ENCODE measurements at places on chromosomes 2 and 18.
A peak's percentile ranks its signal among the peaks of the same experiment; 100 is the strongest.

DNA sequence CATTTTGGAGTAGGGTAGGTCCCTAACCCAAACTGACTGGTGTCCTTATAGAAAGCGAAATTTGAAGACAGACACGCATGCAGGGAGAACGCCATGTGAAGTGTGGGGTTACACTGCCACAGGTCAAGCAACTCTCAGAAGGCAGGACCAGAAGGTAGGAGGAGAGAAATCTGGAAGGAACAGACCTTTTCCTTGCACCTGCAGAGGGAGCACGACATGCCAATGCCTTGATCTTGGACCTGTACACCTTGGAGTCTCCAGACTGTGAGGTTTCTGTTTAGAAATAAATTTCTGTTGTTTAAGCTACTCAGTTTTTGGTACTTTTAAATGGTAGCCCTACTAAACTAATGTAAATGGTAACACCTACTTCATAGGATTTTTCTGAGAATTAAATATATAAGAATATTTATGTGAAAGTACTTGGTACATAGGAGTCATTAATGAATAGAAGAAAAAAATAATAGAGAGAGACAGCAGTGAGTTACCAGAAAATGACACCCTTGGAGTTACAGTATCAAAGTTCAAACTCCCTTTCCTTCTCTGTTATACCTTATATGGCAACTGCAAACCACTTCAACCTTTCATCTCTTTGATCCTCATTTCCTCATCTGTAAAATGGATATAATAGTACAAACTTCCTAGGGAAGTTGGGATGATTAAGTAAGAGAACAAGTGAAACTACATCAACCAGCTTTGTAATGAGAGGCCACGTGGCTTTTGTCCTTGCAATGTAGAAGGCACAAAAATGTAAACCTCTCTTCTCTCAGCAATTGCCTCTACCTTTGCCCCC lies 184.9 kb upstream of the PARD3B start:
- no peak for DNase-seq

DNA sequence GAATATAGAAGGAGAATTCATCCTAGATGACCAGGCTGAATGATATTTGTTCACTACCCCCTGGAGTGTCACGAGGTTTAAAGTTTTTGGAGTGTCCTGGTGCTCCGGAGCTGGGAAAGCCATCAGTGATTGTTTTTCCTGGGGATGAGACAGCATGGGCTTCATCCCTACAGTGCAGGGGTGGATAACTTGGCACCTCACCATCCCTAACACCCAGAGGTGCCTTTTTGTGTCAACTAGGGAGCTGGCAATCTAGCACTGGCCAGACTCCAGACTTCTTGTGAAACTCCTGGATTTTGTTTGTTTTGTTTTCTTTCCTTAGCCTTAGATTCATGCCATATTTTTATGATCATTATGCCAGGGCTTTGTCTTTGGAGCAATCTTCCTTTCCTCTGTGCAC lies 164.8 kb downstream of the PRKCE start:
- no peak for DNase-seq

GRCh38 chr18:35912332-35912731 lies 60.1 kb upstream of the RMP24 start:
- no peak for DNase-seq

- no peak for DNase-seq
These were observed at the start of gene MYCN for GRCh38 chr2:15939854-15940660. Gene MYCN, plus strand, starts transcription at chr2:15940550. Its CDS starts 1,515 bp downstream, at chr2:15942065.

DNA sequence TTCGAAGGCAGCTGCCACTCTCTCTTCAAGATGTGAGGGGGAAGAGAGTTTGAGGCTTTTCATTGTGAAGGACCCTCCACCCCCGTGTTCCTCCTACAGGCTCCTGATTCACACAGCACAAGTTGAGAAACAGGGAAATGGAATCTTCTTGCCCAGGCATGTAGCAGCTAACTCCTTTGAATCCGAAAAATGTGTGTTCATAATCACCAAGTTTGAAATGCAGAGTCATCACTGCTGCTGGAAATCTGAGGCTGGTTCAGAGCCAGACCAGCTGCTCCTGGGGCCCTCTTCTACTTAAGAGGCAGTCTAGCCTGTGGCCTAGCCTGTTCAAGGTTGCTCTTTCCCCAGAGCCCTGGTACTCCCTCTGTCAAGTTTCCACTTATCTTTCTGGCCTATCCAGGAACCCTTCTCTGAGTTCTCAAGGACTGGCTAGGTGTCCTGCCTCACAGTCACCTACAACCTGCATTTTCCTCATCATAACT lies 166.4 kb downstream of the TMEM247 start:
- DNase-seq: no peak

DNA sequence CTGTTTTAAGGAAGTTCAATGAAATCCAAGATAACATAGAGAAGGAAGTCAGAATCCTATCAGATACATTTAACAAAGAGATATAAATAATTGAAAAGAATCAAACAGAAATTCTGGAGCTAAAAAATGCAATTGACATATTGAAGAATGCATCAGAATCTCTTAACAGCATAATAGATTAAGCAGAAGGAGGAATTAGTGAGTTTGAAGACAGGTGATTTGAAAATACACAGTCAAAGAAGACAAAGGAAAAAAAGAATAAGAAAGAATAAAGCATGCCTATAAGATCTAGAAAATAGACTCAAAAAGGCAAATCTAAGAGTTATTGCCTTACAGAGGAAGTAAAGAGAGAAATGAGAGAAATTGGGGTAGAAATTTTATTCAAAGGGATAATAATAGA lies 204.1 kb downstream of the SS18 start:
- DNase-seq: no peak

- DNase-seq: no peak
These were observed 1282.4 kb upstream of the PIK3C3 start for GRCh38 chr18:40672590-40672989.

DNA sequence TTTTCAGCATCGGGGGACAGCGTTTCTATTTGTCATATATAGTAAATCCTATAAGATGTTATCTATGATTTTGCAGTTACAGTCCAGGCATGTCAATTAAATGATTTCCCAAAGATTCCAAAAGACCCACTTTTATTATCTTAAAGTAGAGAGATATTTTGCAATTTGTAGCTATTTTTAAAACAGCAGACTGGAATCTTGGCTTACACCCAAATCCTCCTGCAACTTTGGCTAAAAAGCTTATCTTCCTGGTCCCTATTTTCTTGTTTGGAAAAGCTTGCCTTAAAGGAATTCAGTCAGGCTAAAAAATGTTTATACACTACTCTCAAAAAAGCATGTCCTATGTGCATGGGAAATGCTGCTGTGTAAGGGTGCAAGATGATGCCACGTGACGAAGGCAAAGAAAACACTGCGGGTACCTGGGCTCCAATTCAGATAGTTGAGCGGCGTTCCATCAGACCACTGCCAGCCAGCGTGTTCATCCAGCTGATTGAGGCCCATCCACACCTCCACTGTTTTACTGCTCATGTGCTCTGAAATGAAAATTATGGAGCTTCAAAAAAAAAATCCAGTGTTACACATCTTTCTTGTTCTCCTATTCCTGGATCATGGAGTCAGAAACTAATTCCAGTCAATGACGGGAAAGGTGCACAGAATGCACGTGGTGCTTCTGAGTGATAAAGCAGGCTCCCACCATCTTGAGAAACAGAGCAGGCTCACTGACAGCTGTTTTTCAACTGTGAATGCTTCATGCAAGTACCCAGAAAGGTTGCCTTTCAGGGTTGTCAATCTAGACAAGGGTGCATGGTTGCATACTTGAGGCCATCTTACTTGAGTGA lies 33.8 kb downstream of the PLA2R1 start:
- DNase-seq: no peak

- DNase-seq: no peak
These were observed 828.7 kb downstream of the SUCLG1 start for GRCh38 chr2:83630351-83630750.

- no peak for DNase-seq
These were observed 10.5 kb upstream of the BBS5 start for GRCh38 chr2:169468841-169469240.

- DNase-seq: no peak
These were observed 45.1 kb downstream of the ATIC start for GRCh38 chr2:215356948-215357461.

DNA sequence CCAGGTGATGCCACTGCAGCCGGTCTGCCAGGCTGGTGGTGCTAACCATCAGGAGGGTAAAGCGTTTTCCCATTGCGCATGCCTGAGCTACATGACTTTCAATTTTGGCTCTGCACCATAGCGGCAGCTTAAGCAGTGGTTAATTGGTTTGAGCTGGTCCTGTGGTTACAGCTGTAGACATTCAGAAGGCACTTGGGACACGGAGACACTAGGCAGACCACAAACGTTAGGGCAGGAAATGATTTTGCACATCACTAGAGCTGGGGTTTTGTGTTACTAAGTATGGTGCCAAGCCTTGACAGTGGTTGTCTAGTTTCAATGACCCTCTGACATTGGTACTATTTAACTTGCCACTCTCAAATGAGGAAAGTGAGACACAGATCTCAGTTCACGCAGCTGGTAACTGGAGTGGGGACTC lies 28.9 kb upstream of the CNOT11 start:
- peak; percentile 4 for DNase-seq

DNA sequence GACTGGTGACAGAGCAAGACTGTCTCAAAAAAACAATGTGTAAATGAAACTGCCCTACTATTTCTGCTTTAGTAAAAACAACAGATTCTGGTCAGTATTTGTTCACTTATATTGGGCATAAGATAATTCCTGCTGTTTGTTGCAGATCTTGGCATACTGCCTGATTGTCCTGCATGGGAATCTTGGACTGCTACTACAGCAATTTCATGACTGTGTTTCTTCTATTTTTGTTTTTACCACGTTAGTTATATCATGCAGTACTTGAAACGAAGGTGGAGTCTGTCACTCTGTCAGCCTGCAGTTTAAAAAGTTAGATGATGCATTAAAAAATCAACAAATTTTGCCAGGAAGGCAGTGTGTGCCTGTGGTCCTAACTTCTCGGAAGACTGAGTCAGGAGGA lies 14.2 kb upstream of the CLASP1 start:
- DNase-seq: no peak

DNA sequence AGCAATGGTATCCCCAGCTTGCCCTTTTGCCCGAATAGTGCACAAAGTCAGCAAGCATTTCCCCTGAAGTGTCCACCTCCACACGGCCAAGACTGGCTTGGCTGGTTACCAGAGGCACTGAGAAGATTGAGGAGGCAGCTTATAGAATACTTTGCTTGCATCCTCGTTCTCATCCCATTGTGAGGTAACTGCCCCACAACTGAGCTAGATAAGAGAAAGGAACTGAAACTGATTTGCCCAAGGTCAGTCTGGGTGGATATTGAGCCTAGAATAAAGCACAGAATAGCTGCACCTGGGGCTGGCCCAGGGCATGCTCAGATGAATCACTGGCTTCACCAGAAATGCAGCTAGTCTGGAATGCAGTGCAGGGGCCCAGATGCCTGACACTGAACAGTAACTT lies 32.7 kb upstream of the MAP4K3 start:
- DNase-seq: no peak

GRCh38 chr2:72090781-72091482 lies 56.7 kb downstream of the CYP26B1 start:
- no peak for DNase-seq

GRCh38 chr2:4354678-4355077 lies 651.3 kb downstream of the DCDC2C start:
- no peak for DNase-seq

GRCh38 chr2:64311948-64312621 lies 141.9 kb upstream of the LGALSL start:
- no peak for DNase-seq

- no peak for DNase-seq
These were observed 144.3 kb downstream of the GPD2 start for GRCh38 chr2:156580501-156580900.

GRCh38 chr2:219081701-219082331 lies 21.1 kb upstream of the IHH start:
- no peak for DNase-seq

GRCh38 chr2:69592511-69592910 lies 51.0 kb downstream of the AAK1 start:
- DNase-seq: no peak

DNA sequence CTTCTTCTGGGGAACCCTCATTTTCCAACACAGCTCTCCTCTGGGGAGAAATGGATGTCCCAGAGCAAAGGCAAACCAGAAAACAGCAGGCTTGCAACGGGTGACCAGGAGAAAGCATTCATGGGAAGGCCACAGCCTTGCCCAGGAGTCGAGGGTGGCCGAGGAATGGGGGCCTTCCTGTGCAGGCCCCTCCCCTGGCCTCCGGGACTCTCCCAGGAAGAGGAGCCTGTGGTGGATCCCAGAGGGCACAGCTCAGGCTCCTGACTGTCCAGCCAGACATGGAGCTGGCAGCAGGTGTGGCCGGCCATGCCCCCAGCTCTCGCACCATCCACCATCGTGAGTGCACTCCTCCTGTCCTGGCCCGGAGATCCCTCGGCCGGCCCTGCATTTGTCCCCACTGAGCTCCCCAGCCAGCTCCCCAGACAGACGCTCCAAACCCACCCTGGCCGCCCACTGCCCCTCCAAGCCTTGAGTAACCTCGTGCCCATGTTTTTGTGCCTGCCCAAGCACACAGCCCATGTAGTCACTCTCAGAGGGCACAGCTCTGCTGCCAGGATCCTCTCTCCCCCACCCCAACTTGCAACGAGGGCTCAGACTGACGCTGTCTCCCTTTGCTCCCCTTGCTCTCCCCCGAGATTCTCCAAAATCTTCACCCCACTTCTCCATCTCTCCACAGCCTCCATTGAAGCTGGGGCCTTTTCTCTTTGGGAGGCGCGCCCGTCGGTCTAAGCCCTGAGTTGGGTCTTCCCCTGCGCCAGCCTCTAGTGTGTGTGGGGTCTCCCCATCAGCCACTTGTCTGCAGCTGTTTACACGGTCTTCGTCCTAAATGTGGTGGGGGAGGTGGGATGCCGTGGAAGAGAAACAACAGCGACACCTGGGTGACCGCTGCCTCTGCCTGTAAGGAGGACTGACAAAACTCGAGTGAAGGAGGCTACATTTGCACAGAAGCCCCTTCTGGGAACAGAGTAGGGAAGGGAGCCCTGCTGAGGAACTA lies 9.8 kb downstream of the PRLH start:
- no peak for DNase-seq

- DNase-seq: no peak
These were observed 11.2 kb downstream of the TSN start for GRCh38 chr2:121766624-121767023.

DNA sequence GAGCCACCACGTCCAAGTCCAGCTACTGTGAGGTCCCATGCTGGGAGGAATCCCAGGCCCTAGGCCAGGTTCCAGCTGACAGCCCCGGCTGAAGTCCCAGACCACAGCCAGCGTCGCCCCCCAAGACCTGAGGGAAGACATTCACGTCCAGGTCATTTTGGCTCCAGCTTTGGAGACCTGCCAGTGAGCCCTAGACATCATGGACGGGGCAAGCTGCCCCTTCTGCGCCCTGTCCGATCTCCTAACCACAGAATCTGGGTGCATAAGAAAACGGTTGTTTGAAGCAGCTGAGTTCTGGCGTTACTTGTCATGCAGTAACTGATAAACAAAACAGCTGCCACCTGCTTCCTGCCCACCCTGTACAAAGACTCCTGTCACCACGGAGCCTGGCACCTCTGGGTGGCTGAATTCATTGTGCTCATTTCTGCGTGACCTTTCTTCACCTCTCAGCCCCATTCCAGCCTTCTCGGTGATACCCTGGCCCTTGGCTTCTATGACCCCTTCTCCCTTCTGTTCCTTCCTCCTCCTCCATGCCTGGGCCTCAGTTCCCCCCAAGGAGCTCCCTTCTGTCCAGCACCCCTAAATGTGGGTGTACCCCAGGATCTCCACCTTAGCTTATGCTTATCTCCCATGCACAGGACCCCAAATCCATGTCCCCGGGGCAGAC lies 72.6 kb upstream of the SMAD7 start:
- DNase-seq: no peak

All from stimulated activated CD4-positive, alpha-beta T cell treated with anti-CD3 and anti-CD28 coated beads, Interleukin-12 subunit alpha, Interleukin-12 subunit beta, amount 100 ng/mL, for 24 hours (primary cell).